Activated T-cell treated with anti-CD3 and anti-CD28 coated beads for 24 hours (primary cell): ENCODE measurements at places on chromosomes 13 and 19.

DNA sequence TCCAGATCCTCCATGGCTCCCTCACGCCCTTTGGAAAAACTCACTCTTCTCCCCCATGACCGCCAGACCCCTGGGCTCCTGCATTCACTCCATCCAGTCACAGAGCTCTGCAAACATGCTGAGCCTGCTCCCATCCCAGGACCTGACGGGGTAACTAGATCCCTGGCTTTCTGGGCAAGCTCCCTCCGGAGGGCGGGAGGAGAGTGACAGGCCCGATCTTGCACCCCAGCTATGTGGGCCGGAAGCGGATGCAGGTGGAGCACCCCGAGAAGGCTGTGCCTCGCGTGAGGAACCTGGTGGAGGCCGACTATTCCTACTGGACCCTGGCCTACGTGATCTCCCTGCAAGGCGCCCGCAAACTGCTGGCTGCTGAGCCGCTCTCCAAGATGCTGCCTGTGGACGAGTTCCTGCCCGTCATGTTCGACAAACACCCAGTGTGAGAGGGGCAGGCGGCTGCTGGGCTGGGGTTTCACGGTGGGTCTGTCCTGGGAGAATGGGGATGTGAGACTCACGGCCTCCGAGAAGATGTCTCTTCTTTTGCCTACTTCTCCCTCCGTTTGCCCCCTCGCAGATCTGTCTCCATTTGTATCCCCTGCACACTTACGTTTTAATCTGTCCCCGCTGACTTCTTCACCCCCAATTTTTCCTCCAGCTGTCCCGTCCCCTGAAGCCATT, 25.2 kb downstream of the COLGALT1 start:
- DNase-seq = no peak

DNA sequence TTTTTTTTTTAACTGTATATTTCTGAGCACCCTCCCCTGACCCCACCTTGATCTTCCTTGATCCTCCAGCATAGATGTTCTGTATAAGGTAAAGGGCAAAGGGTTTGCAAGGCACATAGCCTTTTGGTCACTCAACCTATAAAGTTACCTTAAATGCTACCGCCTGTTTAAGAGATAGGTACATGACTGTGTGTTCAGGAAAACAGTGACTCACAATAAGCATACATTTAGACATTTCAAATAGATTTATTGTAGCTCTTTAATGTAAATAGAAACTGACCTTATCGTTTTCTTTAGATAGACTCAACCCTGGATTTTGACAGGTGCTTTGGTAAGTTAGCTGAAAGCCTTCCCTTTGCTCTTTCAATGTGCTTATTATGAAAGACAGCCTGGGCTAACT, 15.2 kb upstream of the SLC10A2 start:
- DNase-seq = no peak

GRCh38 chr13:72469906-72470305, 257.5 kb downstream of the MZT1 start:
- no peak for DNase-seq

- DNase-seq = no peak
These were observed 16.5 kb downstream of the SLC5A5 start for GRCh38 chr19:17888260-17888659.

- DNase-seq = no peak
These were observed 8.1 kb upstream of the TNFSF14 start for GRCh38 chr19:6677883-6678689.

- DNase-seq = no peak
These were observed 21.7 kb downstream of the EDNRB start for GRCh38 chr13:77896977-77897376.

GRCh38 chr13:91459485-91459884, 61.1 kb downstream of the GPC5 start:
- no peak for DNase-seq

DNA sequence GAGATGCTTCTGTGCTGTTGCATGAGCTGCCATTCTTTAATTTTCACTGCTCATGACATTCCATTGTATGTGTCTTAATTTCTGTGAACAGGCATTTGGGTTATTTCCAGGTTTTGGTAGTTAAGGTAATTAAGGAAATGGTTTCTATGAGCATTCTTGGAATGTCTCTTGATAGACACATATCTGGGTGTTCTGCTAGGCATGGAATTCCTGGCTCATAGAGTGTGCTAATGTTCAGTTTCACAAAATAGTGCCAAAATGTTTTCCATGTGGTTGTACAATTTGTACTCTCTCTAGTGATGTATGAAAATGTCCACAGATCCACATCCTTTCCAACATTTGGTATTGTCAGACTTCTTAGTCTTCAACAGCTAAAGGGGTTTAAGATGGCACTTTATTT, 680.9 kb upstream of the SGCG start:
- no peak for DNase-seq

DNA sequence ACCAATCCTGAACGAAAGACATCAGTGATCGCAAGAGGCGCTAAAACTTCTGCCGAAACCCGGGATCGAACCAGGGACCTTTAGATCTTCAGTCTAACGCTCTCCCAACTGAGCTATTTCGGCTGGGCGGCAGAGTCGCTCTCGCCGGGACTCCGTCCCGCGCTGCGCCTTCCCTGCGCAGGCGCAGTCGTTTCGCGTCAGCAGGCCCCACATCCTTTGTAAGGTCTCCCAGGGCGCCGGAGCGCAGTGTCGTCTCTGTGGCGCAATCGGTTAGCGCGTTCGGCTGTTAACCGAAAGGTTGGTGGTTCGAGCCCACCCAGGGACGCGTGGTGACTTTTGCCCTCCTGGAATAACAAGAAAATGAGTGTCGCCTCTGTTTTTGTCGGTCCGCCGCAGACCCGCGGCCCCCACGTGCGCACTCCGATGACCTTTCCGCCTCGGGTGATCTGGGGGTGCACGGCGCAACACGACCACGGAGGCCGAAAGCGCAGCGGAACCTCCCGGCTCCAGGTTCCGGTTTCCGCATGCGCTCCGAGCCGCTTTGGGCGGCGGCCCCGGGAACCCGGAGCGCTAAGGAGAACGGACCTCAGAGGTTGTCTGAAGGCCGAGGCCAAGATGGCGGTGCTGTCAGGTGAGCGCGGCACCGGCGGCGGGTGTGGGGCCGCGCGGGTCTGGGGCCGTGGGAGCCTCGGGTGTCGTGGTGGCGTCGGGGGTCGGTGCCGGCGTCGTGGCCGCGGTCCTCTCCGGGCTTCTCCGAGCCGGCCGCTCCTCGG, at the start of gene NDUFS7:
NDUFS7 (plus strand) TSS at position 596 of the 773 bp plus-strand sequence; CDS start at position 616, 20 bp downstream.
- DNase-seq = peak; percentile 92

DNA sequence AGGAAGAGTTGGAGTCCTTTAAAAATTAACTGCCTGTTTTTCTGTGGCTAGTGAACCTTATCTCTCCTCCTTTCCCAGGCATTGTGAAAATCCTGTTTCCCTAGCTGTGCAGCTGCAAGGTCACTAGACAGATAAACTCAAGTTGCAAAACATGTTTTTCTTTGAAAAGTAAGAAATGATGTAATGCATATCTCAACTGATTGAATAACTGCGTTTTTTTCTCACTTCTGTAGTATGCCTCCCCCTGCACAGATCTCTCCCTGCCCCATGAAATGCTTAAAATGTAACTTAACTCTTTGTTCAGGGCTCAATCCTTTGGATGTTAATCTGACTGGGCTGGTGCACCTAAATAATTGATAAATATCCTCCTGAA, 27.7 kb upstream of the CYSLTR2 start:
- DNase-seq = no peak

- no peak for DNase-seq
These were observed 12.3 kb downstream of the ZNF91 start for GRCh38 chr19:23382955-23383354.

DNA sequence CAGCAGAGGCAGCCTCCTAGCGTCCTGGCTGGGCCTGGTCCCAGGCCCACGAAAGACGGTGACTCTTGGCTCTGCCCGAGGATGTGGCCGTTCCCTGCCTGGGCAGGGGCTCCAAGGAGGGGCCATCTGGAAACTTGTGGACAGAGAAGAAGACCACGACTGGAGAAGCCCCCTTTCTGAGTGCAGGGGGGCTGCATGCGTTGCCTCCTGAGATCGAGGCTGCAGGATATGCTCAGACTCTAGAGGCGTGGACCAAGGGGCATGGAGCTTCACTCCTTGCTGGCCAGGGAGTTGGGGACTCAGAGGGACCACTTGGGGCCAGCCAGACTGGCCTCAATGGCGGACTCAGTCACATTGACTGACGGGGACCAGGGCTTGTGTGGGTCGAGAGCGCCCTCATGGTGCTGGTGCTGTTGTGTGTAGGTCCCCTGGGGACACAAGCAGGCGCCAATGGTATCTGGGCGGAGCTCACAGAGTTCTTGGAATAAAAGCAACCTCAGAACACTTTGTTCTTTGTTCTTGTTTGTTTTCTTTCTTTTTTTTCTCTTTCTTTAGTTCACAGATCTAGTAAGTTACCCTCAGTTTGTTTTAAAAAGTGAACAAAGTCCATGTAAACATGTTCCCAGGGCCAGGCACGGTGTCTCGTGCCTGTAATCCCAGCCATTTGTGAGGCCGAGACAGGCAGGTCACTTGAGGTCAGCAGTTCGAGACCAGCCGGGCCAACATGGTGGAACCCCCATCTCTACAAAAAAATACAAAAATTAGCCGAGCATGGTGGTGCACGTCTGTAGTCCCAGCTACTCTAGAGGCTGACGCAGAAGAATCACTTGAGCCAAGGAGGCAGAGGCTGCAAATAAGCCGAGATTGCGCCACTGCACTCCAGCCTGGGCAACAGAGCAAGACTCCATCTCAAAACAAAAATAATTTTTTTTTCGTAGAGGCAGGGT, 10.2 kb downstream of the ANGPTL4 start:
- no peak for DNase-seq

DNA sequence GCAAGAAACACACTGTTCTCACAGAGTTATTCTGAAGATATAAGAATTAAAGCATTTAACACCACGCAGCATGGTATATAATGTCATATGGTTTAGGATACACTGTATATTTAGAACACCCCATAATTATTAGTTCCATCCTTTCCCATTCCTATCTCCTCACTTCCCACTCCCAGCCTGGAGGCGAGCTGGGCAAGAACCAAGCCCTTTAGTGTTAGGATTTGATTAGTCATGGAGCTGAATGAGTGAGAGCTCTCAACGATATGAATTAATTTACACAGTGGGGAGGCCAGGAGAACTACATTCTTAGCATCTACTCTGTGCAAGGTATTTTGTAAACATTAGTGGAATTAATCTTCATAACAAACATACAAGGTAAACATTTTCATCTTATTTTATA, 934.3 kb downstream of the DIAPH3 start:
- DNase-seq = no peak

DNA sequence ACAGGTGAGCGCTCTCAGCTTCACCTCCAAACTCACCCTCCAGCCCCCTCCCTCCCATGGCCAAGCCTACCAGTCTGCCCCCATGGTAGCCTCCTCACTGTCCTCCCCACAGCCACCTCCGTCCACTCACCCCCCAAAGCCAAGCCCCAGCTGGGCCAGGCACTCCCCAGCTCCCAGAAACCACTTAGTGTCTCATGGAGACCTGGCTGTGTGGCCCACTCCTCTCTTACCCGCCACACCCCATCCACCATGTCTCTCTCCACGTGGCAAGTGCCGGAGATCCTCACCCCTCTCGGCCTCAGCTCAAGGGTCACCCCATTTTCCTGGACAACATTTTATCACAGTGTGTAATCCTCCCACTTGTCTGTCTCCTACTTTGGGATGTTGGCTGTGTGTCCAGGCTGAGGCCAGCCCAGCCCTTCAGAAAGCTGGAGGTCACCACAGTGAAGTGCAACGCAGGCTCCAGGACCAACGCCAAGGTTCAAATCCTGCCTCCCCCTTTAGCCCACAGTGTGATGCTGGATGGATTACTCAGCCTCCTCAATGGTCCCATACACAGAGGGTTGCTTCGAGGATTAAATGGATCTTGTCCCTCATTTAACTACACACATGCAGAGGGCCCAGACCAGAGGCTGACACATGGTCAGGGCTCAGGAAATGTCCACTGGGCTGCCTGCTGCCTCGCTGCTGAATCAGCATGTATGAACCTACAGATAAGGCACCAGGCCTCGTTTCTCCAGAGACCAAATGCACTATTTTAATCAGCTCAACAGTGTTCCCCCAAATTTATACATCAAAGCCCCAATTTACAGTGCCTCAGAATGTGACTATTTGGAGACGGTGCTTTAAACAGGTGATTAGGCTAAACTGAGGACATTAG, 71.3 kb downstream of the CEBPG start:
- DNase-seq = no peak

- DNase-seq = no peak
These were observed 164.0 kb downstream of the KLF5 start for GRCh38 chr13:73222627-73223305.

GRCh38 chr13:56412856-56413255, 727.9 kb upstream of the PRR20A start:
- DNase-seq = no peak

GRCh38 chr19:43720936-43721335, 5.1 kb downstream of the IRGC start:
- no peak for DNase-seq

- DNase-seq = no peak
These were observed 43.3 kb downstream of the TNFSF11 start for GRCh38 chr13:42617221-42617620.

- no peak for DNase-seq
These were observed 9.5 kb downstream of the GAS6 start for GRCh38 chr13:113854238-113855011.

- DNase-seq = no peak
These were observed 142.3 kb upstream of the EDNRB start for GRCh38 chr13:78060966-78061365.

DNA sequence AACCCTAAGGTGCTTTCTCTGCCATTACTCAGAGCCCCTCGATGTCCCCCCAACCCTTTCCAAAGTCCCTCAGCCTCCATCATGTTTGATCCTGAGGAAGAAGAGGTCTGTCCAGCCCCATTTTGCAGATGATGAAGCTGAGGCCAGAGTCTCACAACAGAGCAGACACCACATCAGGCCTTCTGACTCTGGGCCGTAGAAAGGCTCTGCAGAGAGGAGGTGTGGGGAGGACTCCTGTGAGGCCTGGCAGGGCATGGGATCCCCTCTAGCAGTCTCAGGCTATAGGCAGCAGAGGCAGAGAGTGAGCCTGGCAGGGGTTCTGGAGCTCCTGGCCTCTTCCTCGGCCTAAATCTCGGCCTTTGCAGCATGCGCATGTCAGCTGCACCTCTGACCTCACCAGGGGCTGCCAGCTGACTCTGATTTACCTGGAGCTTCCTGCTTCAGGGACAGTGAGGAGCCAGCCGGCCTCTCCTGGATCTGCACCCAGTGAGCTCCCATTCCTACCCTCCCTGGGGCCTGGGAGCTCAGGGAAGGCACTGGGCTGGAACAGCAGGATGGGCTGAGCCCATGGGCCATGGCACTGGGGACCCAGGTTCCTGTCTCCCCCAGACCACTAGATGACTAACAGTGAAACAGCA, 41.7 kb upstream of the VSTM2B start:
- no peak for DNase-seq

GRCh38 chr19:14073261-14073924, 807 bp downstream of the MISP3 start:
- DNase-seq = peak; percentile 64
